Ovary (tissue), 10 donors: ENCODE measurements at places on chromosomes 7 and 10. TPM values are rescaled to one million over a fixed set of nuclear protein-coding genes. Genes with fewer than 3 reads are reported as not detected.

The PRR15 gene
- total RNA-seq: 8.0 TPM

GRCh38 chr7:21984042-21984441, 38.3 kb upstream of the CDCA7L start:
- no peaks in the 10 kb centered on the region for H3K27me3 ChIP-seq
- no peaks in the 10 kb centered on the region for H3K4me1 ChIP-seq
- H3K4me3 ChIP-seq: no peak overlapping the region
- no peaks in the 10 kb centered on the region for H3K36me3 ChIP-seq
- no peak for DNase-seq

DNA sequence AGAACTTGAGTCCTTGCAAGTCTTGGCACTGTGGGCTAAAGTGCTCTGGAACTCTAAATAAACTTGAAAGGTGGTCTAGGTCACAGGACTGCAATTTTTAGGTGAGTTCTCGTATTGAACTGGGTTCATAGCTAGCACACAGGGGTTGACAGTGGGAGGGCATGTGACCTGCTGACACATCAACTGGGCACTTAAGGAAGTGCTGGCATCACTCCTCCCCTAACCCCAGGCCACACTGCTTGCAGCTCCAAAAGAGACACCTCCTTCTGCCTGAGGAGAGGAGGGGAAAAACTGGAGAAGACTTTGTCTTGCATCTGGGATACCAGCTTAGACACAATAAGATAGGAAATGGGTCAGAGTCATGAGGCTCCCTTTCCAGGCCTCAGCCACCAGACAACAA, 38.0 kb upstream of the AASS start:
- no peak for DNase-seq
- no peaks in the 10 kb centered on the region for H3K36me3 ChIP-seq

GRCh38 chr7:24848878-24849277, 91.6 kb upstream of the GSDME start:
- H3K4me1 ChIP-seq: no peaks in the 10 kb centered on the region
- no peaks in the 10 kb centered on the region for H3K36me3 ChIP-seq
- no peak for DNase-seq
- no peak overlapping the region for H3K4me3 ChIP-seq

GRCh38 chr10:34407324-34407805, 407.7 kb downstream of the PARD3 start:
- no peak overlapping the region for H3K4me3 ChIP-seq
- peaks cover 7% of the 10 kb centered on the region for H3K4me1 ChIP-seq
- H3K27me3 ChIP-seq: no peaks in the 10 kb centered on the region
- no peak for DNase-seq
